NCI-H1105 (cell line): ENCODE measurements at places on chromosomes 12 and 14.

DNA sequence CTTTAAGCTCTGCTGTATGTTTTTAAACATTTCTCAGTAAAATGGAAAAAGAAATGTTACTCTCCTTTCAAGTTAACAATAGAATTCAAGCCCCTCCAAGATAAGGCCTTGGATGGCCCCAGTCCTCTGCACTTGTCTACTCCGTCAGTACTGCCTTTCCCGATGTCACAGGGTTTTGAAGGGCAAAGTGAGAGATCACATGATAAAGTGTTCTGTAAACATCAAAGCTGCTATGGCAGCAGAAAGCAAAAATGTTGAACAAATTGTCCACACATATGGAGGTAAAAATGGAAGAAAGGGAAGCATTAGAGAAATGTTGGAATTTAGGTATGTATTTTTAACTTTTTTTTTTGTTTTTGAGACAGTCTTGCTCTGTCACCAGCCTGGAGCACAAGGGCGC is 33.5 kb upstream of the CDK2AP1 start:
- no peak for DNase-seq

- DNase-seq = peak; percentile 74
Measured at GRCh38 chr14:102928412-102929240, 6.2 kb downstream of the AMN start.

DNA sequence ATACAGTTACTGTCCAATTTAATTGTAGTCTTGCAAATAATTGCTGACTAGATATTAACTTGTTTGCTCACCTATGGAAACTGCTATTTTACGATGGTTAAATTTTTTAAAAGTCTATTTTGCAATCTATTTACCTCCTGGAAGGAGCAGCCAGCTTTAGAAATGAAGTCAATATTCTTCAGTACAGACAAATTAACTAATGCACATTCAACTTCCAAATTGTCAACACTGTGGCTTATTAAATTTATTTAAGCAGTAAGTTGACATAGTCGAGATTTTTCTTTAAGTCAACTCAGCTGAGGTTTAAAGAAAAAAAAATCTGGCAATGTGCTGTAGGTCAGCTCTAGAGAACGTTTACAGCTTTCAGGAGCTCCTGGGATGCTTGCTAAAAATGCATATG is 221.2 kb downstream of the SSPN start:
- no peak for DNase-seq

GRCh38 chr12:124493809-124494750 is 73.3 kb downstream of the NCOR2 start:
- DNase-seq = no peak

DNA sequence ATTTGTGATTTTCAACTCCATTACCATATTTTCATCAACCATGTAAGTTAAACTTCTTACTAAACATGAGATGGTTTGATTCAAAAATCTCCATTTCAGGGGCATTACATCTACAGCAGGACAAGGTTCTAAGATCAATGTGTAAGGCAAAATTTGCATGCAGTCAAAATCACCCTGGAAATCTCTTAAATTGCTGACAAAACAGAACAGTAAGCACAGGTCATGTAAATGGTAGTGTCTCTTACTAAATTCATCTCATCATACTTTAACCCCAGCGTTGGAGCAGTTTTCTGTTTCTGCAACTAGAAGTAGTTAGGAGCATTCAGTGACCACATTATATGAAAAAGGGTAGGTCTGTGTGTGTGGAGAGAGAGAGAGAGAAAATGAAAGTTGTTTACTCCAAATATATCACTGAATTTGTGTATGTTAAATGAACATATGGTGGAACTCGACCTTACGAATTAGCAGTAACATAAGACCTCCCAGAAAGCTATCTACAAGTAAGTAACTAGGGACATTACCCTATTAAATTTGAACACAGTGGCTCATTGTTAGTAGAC is 227.5 kb downstream of the SSPN start:
- DNase-seq = no peak

DNA sequence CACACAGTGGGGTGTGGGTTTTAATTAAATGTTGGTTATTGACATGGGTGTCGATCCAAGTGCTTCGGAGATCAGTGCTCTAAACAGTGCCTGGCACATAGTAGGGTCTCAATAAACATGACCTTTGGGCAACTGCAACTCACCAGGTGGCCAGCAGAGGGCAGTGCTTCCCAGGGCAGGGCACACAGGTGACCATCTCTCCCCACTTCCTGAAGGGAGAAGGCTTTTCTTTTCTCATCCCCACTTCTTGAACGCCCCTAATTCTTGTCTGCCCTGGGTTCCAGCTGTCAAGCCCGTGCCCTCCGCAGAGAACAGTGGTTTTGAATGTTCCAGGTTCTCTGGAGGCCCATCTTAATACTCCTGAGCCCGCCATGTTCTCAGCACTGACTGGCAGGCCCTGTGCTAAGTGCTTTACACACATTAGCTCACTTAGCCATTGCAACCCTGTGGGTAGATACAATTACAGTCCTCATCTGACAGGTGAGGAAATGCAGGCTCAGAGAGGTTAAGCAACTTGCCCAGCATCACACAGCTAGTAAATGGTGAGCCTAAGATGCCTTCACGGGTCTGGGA is 16.3 kb downstream of the RAPGEF3 start:
- DNase-seq = no peak

DNA sequence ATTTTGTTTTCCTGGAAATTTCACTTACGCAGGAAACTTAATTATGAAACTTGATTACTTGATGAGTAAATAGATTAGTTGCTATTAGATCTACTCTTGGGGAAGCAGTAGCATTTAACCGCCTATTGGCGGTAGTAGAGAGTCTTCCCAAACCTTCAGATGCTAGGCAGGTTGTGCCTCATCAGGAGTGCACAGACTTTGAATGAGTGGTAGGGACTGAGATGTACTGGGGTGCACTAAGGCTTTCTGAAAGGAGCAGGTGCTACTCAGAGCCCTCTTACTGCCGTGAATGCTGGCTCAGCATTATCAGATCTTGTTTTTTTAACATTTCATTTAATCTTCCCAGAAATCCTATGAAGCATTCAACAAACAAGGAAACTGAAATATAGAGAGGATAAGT is 7.7 kb downstream of the GATC start:
- DNase-seq = no peak

- DNase-seq = no peak
Measured at GRCh38 chr14:100901391-100902183, 1.9 kb downstream of the RTL1 start.

DNA sequence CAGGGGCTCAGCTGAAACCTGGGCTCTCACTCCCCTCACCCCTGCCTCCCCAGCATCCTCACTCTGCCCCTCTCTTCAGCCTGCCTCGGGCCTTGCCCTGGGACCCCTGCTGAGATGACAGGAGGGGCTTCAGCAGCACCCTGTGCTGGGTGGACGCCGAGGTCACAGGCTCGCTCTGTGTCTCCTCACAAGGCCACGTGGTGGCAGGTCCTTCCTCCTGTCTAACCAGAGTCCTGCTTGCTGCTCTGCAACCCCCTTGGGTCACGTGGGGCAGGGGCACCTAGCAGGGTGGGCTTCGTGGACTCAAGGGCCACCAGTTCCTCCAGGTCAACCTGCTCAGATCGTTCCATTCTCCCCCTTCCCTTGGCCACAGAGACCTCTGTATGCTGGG is 90.4 kb downstream of the TMEM121 start:
- no peak for DNase-seq

DNA sequence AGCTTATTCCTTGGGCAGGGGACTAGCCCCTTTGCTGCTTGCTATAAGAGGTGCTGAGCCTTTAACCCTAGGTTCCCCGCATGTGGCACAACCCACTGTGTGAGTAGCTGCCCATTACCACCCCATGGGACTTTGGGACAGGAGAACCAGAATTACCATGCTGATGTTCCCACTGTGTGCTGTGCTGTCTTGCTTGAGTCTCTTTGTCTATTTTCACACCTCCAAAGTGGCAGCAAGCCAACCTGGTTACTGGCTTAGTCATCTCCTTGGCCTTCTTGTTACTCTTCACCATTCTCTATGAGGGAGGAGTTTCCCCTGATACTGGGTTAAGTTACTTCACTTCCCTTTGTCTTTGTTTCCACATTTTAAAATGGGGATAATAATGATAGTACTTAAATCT is 73.4 kb upstream of the ETV6 start:
- DNase-seq = no peak

GRCh38 chr12:122167356-122167925 is 6.6 kb downstream of the IL31 start:
- no peak for DNase-seq

- no peak for DNase-seq
Measured at GRCh38 chr14:90722590-90722989, 93.6 kb downstream of the TTC7B start.

DNA sequence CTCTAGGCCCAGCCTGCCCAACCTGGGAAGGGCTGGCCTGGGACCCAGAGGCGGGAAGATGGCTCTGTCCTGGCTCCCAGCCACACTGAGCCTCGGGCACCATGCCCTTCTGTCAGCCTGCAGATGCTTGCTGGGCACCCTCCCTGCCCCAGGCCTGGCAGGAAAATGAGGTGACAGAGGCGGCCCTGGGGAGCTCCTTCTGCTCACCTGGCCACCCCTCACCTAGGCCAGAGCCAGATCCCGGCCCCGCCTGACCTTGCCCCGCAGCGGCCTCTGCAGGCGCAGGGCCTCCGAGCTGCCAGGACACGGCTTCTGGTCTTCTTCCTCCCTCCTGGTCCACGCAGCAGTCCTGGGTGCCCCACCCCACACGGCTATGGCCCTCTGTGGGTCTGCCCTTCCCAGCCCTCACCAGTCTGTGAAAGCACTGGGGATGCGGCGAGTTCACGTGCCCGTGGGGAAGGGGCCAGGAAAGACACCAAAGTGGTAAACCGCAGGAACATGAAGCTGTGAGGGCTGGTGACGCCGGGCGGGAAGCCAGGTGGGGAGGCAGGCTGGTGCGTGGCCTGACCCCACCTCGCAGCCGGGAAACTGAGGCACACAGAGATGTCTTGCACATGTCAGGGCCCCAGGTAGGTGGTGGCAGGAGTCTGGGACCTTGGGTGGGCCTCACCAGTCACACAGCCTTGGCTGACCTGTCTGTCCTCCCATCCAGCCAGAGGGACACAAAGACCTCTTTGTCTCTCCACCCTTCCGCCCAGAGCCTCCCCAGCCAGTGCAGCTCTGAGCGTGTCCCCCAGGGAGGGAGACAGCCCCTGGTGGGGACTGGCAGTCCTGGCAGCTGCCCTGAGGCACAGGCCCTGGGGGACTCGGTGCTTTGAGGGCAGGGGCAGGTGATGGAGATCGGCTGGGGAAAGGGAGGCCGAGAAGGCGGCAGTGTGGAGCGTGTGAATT is 12.8 kb downstream of the BAG5 start:
- DNase-seq = no peak

DNA sequence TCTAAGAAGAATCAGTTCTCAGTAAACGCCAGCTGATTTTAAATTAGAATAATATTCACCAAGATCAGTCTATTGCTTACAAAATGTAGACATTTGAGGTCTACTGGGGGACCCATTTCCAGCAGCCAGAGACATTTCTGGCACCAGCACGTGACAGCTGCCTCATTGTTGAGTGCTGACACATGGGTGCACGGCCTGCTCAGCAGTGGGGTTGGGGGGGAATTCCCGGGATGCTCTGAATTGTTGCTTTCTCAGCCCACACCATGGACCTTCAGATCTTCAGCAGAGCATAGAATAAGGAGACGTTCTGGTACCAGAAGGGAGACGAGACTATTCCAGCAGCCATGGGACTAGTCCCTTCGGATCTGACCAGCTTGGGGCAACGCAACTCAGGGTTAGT is 18.3 kb downstream of the PLEKHG7 start:
- DNase-seq = no peak

DNA sequence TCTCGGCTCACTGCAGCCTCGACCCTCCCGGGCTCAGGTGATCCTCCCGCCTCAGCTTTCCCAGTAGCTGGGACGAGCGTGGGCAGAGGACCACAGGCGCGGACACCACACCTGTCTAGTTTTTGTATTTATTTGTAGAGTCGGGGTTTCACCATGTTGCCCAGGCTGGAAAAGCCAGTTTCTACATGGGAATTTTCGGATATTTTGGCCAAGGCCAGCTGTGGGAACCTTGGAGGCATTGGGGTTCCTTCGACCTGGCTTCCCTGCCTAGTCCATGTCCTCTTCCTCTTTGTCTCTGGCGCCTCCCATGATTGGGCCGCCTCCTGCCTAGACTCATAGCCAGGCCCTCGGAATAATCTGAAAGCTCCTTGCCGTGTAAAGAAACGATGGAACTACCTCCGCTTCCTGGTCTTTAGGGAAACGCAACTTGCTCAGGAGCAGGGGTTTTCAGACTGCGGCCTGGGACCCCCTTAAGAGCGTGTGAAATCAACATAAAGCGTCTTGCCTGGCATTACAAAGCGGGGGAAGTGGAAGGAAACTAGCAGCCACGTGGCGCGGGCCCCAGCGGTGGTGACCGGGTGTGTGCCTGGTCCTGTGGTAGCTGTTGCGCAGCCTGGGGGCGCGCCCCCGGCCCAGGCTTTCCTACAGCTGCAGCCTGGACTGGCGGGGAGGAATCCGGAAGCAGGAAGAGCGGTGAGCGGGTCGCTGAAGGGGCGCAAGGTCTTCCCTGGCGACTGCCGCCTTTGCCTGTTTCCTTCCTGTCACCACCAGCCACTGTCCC is 1.4 kb upstream of the HSP90AA1 start:
- DNase-seq = no peak

DNA sequence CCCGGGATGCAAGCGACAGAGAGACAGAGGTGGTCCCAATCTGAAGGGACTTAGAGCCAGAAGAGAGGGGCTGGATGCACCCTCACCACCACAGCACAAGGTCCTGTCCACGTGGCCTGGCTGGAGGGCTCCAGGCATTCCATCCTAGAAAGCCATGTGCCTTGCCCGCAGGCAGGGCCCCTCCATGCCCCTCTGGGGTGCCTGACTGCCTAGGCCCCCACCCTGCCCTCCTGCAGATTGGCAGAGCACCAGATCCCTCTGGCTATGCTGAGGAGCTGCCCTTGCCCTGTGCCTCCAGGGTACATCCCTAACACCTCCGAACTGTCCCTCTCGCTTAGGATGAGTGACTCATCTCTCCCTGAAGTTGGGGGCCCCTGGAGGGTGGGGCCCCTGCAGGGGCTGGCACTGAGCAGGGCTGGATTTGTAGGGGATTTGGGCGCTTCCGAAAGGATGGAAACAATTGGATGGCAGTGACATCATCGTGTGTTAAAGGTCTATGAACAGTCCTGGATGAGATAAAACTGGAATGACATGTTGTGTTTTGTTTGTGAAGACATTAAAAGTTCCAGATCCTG is 50.9 kb downstream of the CHGA start:
- DNase-seq = no peak

DNA sequence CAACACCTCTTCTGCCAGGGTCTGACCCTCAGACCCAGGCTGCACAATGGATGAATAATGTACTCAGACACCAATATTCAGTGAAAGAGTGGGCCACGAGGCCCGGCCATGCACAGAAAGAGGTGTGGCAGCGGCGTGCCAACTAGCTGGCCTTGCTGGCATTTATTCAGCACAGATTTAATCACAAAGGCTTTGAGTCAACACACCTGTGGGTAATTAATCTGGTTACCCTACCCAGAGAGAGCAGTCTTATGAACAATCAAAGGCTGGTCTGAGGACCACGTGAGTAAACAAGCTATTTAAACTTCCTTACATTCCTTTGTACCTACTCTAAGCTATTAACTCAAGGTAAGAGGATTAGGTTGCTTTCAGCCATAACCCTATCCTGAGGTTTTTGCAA is 324.8 kb downstream of the C12orf50 start:
- DNase-seq = no peak
